ENCODE measurements at places on chromosomes 12 and 14.
A peak's percentile ranks its signal among the peaks of the same experiment; 100 is the strongest.

DNA sequence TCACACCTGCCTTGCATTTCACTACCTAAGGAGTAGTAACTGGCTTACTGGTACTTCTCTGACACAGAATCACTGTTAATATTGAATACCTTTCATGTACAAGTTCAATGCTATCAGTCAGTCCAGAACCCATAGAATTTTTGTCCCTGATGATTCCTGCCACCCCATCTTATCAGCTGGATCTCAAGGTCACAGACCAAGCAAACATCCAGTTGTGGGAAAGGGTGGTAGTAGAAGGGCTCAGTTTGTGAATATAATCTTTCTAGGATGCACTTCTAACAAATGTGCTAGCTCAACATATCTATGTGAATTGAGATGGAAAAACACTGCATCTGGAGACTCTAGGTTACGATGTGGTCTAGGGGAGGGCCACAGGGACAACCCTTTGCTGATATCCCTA is 14.1 kb downstream of the PPP1CC start:
- no peak for DNase-seq

- DNase-seq, result no peak
These were observed 302.7 kb downstream of the CEP128 start for GRCh38 chr14:80638620-80639515.

DNA sequence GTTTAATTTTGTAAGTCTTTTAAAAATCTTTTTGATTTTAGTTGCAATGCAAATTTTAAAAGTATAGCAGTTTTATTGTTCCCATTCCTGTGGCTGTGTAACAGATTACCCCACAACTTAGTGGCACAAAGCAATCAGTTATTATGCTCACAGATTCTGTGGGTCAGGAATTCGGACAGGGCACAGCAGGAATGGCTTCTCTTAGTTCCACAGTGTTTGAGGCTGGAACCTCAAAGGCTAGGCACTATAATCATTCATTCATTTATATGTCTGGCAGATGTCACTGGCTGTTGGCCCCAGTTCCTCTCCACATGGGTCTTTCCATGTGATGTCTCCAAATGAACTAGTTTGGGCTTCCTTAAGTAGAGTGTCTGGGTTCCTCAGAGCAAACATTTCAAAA is 193.3 kb downstream of the RAD51B start:
- DNase-seq, result no peak

DNA sequence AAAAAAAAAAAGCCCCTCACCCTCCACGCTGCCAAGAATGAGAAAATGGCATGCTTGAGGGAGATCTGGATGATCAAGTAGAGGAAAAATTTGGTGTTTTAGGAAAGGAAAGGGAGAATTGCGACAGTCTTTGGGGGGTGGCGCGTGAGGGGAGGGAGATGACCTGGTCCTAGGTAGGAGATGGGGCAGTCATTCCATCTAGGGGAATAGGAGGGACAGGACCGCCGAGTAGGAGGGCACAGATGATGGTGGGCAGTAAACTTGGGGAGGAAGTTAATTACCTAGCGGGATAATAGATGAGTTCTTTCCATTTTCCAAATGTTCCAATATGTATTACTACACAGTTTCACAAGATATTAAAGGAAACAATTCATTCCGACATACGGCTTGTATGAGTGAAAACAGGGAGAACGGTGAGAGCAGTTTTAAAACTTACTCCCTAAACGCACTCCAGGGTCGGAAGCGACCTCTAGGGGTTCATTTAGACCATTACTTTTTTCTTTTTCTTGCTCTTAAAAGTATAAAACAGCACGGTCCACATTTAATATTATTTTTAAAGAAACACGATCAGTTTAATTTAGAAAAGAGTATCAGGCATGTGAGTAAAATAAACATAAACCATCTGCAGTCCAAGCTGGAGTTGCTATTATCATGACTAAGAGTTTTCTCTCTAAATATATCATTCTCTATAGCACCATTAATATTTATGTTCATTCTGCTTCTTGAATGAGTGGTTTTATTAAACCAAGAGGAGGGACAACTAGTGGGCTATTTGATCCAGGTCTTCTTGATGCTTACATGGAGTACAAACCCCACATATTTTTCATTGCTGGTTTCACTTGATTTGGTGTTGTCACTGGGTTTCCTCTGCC is 3.0 kb upstream of the FNTB start:
- peak; percentile 22 for DNase-seq

DNA sequence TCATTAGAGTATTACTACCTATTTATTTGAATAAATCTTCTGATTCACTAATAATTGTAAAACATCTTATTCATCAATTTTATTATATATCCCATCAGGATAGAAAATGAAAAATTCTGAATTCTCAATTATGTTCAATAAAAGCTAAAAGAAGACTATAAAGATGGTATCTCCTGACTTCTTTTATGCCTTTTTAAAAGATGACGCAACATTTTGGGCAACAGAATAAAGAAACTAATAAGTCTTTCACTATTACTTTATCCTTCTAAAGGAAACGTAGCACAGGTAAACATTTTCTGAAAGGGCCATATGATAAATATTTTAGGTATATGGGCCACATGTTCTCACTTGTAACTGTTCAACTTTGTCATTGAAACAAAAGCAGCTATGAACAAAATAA is 10.1 kb upstream of the ATXN7L3B start:
- DNase-seq, result no peak

DNA sequence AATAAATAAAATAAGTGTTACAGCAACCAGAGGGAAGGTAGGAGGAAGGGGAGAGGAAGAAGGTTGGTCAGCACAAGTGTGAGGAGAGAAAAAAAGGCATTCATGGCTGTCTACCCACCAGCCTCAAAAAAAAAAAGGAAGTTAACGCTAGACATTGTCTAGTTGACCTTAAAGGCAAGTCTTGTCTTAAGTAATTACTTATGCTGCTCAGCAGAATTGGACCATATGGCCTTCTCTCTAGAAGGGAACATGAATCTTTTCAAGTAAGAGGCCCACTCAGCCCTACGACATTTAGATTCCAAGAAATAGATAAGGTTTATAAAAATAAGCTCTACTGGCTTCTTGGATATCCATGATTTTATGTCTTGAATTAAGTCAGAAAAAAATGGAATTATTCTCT is 172.7 kb downstream of the ETNK1 start:
- DNase-seq, result no peak

DNA sequence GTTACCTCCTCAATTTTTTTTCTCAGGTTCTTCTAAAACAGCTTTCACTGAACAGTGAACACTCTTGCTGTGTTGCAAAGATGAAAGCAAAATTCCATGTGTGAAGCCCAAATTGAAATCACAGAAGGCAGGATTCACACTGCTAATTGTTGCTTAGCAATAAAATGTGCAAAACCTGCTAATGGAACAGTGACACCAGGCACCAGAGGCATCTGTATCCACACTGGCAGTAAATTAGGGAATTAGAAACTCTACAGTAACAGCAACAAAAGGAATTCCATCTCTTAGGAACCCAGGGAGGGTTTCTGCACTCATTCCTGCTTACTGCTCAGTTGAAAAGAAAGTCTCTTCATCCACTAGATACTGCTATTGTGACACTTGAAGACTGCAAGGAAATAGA is 202.3 kb downstream of the GXYLT1 start:
- no peak for DNase-seq

- DNase-seq, result no peak
These were observed 97.2 kb upstream of the MDGA2 start for GRCh38 chr14:47772652-47773051.

DNA sequence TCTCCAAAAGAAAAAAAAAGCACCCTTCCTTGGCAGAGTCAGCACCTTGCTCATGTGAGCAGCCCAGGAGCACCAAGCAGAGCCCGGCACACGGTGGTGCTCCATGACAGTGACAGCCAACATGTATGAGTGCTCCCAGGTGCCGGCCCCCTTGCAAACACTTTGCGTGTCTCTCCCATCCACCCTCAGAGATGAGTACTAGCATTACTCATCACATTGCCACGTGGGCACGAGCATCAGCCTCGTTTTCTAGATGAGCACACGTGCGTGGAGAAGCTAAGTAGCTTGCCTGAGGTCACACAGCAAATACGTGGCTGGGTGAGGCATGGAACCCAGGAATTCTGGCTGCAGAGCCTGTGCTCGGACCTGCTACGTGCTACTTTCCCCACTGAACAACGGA is 177.9 kb upstream of the PRMT8 start:
- no peak for DNase-seq

- DNase-seq, result no peak
These were observed 24.2 kb upstream of the FAM222A start for GRCh38 chr12:109689426-109689825.

GRCh38 chr12:568486-568885 is 94.8 kb downstream of the NINJ2 start:
- DNase-seq, result no peak

GRCh38 chr12:76290963-76291859 is 57.0 kb downstream of the BBS10 start:
- no peak for DNase-seq

DNA sequence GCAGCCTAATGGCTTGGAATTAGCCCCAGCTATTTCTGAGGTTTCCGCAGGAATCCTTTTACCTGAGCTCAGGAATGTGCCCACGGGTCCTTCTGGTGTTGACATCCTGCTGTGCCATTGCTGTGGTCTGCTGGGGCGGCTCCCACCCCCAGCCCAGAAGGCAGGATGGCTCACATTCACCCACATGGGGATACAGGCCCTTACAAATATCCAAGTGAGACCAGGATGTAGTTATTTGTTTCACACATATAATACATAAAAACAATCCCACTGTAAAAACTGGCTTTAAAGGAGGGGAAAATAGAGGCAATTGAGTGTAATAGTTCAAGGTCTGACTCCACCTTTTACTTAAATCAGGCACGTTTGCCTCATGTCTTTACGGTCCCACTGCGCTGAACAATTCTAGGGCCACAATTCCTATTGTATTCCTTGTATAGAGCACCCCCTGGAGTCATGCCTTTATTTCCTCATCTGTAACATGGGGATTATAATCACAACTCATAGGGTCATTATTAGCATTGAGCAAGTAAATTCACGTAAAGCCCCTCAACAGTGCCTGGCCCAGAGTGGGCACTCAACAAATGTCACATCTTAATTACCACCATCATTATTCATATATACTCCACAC is 57.2 kb upstream of the FICD start:
- no peak for DNase-seq

DNA sequence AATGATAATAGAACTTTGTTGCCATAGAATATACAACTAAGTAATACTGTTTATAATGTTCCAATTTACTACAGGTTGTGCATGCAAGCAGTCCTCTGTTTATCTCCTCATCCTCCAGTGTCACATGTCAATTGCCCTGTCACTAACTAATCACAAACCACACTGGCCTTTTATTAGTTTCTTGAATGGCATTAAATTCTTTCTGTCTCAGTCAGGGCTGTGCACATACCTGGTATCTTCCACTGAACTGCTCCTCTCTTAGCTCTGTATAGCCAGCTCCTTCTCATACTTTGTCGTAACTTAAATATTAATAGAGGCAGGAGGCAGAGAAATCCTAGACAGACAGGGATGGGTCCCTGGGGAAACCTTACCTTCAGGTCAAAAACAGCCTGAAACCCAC is 24.0 kb downstream of the GABARAPL1 start:
- DNase-seq, result no peak

DNA sequence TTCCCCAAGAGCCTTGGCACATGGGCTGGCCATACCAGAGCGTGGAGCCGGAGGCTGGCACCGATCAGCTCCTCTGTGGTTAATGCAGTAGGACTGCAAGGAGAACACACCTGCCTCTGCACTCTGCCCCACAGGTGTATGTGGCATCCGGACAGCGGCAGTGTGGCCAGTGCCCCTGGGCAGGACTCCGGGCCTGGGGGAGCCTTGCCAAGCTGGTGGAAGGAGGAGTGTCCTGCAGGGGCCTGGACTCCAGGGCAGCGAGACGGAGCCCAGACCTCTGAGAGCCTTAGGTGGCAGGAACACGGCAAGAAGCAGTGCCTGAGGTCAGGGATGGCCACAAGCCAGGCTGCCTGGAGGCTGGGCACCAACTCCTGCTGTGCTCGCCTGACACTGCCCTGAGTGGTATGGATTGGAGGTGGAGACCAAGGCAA is 5.3 kb upstream of the BEGAIN start:
- DNase-seq, result peak; percentile 11

DNA sequence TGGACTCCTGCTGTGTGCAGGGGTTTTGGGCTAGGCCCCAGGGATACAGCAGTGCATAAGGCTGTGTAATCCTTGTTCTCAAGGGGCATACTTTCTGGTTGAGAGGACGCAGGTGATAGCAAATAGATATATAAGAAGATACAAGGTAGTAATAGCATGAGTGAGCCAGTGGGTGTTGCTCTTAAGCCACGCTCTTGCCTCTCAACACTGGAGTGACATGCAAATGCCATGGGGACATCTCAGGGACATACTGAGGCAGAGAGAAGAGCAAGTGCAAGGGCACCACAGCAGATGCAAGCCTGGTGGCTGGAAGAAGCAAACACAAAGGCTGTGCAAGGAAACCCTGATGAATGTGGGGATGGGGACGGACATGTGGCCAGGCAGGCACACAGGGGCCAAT is 223.3 kb downstream of the CHST11 start:
- DNase-seq, result peak; percentile 32

GRCh38 chr12:48903363-48903981 is 21.8 kb downstream of the FKBP11 start:
- no peak for DNase-seq

DNA sequence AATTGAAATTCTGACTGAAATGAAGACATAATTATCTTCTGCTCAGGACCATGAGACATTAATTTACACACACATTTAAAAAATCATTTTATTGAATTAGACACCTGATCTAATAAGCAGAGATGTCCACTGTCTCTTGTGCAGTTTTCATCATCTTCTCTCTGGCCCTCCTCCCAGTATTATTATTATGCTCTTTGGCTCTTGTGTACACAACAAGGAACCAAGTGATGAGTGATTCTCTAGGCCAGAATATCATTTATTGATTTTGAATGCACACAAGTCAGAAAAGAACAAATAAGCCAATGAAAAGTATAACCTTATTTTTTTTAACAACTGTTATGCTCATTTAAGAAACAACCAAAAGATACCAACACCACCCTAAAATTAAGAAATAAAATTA is 244.7 kb upstream of the KRR1 start:
- no peak for DNase-seq

DNA sequence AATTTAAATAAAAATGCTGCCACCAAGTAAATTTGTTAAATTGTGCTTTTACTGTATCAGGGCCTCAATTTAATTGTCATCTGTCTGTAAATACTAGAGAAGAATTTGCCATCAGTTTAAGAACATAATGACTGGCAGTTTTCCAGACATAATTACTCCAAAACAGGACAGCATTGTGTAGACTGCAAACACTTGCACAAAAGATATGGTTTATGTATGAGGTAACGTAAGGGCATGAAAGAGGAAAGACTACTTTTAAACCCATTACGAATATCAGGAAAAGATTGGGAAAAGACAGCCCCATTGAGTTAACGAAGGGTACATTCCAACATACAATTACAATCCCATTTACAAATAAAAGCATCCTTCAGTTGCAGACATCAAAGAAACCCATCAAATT is 59.8 kb upstream of the KRR1 start:
- no peak for DNase-seq

DNA sequence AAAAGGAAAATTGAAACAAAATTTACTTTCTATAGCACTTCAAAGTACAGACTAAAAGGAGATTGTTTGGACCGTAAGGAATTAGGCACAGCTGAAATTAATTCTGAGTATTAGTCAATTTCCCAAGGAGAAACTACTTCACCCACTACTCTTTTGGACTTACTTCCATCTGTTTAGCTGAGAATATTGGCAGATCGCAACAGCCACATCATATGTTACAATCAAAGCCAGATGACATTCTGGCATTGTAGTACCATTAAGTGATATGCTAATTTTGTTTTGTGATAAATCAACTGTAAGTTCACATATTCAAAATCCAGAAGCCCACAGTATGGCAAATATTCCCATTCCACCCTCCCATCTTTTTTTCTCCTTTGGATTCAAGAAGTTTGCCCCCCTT is 47.1 kb upstream of the ANKS1B start:
- no peak for DNase-seq

Measured in activated CD8-positive, alpha-beta memory T cell treated with anti-CD3 and anti-CD28 coated beads, Interleukin-2, amount 50 U/mL, for 4 hours (primary cell).